ENCODE measurements at places on chromosomes 6 and 20.

DNA sequence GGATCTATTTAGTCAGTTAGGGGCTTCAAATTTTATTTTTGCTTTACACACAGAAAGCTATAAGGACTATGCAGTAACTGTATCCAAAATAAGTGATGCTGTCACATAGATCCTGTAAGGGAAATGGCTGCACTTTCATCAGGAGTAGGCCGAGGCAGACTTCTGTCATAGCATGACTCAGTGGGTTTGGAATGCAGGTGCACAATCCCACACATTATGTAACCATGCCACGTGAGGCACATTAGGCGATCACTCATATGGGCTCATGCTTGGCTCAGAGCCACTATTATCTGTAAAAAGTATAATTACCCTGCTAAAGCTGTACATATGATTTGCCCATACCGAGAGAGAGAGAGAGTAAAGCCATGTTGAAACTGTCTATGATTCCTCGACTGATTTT is 1189.4 kb upstream of the EYS start:
- DNase-seq = peak; percentile 31

DNA sequence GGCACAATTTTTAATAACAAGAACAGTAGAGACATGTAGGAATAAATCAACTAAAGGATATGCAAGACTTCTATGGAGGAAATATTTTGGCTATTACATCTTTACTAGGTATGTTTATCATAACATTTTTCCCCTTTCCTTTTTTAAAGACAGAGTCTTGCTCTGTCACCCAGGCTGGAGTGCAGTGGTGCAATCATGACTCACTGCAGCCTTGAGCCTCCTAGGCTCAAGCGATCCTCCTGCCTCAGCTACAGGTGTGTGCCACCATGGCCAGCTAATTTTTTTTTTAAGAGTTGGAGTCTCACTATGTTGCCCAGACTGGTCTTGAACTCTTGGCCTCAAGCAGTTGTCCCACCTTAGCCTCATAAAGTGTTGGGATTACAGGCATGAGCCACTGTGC is 37.0 kb downstream of the AKAP7 start:
- DNase-seq = no peak

- no peak for DNase-seq
Observed at GRCh38 chr6:123009059-123009458, 13.0 kb downstream of the CLVS2 start.

GRCh38 chr6:168273441-168274036 is 46.0 kb downstream of the DACT2 start:
- no peak for DNase-seq

DNA sequence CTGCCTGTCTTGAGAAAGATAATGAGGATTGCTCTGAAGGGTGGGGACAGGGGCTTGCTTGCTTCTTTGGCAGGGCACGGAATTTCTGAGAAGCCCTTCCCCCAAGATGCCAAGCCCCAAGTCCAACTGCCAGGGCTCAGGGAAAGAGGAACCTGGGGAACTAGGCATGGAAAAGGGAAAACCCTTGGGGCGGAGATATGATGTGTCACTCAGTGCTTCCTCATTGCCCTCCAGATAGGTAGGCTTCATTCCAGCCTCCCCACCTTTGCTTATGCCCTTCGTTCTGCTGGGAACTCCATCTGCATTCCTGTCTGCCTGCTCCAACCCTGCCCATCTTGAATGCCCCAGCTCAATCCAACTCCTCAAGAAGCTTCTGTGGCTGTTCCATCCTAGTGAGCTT is 61.2 kb downstream of the VEGFA start:
- DNase-seq = no peak

DNA sequence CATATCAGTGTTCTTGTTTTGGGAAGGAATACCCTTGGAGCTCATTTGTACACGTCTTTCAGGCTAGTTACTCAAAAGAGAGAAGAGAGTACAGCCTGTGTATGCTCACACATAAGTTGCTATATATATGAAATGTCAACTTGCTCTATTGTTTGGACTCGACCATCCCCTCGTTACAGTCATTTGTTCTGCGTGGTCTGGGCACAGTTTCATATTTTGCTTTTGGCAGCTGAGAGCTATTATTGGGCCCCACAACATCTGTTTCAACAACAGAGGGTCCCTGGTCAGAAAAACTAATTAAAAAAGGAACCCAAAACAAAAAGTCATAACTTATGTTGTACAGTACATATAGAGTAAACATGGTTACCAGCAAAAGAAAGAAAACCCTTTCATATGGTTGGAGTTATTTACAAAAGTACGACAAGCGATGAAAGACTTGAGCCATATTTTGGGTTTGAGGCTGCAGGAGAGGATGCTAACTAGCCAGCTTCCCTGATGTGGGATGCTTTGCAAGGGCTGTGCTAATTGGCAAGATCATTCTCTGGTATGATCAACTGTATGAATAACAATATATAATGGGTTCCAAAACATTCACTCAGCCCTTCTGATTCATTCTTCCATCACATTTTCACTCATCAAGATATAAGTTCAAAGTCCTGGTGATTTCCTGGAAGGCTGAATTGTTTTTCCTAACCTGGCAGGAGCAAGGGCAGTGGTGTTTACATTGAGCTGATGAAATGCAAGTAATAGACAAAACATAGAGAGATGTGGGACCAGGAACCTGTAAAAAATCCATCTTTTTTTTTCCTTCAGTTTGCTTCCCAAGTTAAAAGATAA is 137.9 kb downstream of the RPS12 start:
- no peak for DNase-seq

DNA sequence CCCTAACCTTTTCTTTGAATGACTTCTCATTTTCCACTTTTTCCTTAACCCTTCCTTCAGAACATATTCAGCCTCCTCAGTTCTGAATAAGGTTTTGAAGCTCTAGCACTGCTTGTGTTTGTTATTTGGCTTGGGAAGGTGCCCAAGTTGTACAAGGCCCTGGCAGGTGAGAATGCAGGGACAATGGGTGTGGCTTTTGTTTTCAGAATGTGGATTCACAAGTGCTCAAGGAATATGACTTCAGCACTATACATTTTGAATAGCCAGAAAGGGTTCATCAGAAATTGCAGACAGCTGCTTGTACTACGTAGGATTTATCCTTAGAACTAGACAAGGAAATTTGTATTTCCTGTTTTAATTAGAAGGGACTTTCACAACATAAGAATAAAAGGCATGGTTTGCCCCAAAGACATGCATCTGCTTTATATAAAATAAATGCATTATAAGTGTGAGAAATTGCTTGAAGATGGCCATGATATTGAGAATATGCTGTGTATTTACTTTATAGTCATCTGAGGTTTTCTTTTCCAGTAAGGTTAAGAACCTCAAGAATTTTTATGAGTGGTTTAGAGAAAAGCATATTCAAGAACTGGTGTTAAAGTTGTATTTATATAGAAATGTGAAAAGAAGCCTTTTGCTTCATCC is 29.3 kb upstream of the PRDM1 start:
- DNase-seq = no peak

GRCh38 chr6:158377860-158378259 is 65.6 kb downstream of the TULP4 start:
- peak; percentile 6 for DNase-seq

DNA sequence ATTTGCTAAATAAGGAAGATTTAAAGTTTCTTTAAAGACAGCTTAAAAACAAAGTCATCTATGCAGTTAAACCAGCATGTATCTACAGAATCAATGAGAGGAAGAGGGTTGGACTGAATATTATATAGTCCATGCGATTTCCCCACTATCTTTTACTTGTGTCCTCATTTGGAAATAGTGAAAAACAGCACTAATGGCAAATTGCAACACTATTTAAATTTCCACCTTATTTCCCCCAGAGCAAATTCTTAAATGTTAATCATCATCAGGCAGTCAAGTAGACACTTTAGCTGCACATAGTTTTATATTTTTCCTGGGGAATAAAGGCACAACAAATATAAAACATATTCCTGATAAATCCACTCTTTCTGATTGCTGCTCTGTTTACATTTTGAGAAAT is 114.6 kb downstream of the LCA5 start:
- no peak for DNase-seq

GRCh38 chr6:163863565-163863964 is 449.0 kb downstream of the QKI start:
- no peak for DNase-seq

GRCh38 chr20:20864351-20865096 is 152.1 kb upstream of the RALGAPA2 start:
- DNase-seq = peak; percentile 4

- DNase-seq = no peak
Observed at GRCh38 chr20:52078289-52078688, 113.3 kb downstream of the ZFP64 start.

GRCh38 chr6:69106511-69106910 is 471.4 kb downstream of the ADGRB3 start:
- DNase-seq = no peak

Data from kidney glomerular epithelial cell (primary cell).